ENCODE measurements at places on chromosomes 2 and 18.

DNA sequence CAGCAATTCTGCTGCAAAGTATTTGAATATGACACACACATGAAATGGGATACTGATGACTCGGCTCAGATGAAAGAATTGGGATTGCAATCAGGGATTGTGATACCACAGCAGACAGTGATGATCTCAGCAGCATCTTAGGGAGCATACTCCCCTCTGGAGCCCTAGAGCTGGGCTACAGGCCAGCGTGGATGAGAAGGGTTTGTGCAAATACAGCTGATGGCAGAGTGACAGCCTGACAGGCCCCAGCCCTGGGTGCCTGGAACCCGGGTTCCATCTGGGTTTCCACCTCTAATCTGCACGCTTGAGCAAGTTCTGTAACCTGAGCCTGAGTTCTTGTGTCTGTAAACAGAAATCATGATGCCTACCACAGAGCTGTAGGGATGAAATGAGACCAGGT, 418.0 kb downstream of the LRATD1 start:
- DNase-seq: no peak

GRCh38 chr2:21427606-21428005, 303.8 kb downstream of the TDRD15 start:
- no peak for DNase-seq

GRCh38 chr18:45775743-45776142, 49.7 kb upstream of the SIGLEC15 start:
- no peak for DNase-seq

- no peak for DNase-seq
Observed at GRCh38 chr2:44560941-44561340, 199.2 kb downstream of the CAMKMT start.

DNA sequence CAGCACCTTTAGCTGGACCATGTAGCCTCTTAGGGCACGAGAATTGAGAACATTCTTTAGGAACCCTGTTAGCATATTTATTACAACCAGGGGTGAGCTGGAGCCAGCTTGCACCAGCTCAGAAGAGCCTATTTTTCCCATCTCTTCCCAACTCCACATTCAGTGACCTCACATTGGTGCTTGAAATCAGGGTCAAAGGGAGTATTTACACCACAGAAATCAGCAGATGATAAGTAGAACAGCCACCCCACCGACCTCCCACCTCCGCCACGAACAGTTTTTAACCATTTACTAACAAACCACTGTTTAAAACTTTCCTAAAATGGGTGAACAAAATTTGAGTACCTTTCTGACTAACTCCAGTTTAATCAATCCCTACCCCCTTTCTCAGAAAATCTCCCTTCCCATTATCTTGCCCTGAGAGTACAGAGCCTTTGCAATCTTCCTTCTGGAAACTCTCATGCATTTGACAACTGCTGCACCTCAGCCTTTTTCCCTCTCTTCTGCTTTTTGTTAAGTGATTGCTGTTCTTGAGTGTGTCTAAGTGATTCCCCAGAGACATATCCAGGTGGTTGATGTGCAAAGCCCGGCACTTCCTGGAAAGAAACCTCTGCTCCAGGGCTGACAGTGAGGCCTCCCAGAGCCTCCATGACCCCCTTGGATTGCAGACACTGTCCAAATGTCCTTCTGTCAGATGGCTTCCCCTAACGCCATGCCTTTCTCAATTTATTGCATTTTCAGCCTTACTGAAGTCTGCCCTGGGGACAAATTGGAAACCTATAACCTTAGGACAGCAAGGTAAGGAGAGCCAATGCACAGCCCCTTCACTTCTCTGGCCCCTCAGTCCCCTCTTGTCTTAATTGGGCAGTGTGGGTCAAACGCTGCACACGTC, 389.5 kb upstream of the TNP1 start:
- DNase-seq: no peak

GRCh38 chr2:174763780-174764179, 492 bp downstream of the CHRNA1 start:
- DNase-seq: no peak

GRCh38 chr18:62894681-62895390, 179.5 kb downstream of the PHLPP1 start:
- DNase-seq: no peak

- no peak for DNase-seq
Observed at GRCh38 chr18:50955253-50955652, 12.6 kb upstream of the ELAC1 start.

DNA sequence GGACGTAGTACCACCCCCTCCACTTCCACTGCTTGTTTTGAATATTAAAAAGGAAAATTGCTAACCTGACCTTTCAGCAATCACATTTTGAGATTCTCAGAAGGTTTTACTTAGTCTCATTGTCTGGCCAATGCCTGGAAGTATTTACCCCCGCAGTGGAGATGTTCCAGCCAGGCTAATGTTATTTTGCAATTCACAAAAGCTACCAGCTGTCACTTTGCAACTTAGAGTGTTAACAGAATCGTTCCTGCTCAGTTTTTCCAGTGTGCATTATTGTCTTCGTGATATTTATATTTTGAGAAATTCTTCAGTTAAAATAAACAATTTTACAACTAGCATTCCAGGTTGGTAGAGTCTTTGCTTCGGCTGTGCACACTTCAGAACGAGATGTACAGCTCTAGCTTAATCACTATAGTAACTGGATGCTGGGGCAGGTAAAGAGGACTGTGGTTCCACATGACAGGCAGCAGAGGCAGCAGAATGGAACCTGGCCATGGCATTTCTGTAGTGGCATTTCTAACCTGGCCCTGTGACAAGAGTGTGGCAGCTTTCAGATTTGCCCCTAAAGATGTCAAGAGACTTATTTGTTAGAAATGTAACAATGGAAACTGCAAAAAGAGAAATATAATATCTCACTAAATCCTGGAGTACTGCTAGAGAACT, 85.1 kb downstream of the DTNA start:
- no peak for DNase-seq

DNA sequence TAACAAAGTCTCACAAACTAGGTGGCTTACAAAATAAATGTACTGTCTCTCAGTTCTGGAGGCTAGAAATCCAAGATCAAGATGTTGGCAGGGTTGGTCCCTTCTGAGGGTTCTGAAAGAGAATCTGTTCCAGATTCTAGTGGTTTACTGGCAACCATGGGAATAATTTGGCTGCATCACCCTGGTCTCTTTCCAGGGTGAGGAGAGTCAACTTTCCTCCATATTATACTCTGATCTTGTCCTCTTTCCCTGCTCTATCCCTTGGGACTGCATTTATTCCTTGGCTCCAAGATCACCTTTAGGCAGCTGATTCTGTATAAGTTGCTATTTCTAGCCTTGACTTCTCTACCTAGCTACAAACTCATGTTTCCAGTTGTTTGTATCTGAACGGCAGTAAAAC, 35.2 kb downstream of the SLC40A1 start:
- DNase-seq: no peak

- DNase-seq: no peak
Observed at GRCh38 chr2:120477831-120478481, 132.0 kb downstream of the INHBB start.

GRCh38 chr2:120470041-120470965, 124.4 kb downstream of the INHBB start:
- no peak for DNase-seq

GRCh38 chr2:45223531-45223930, 214.3 kb upstream of the SIX2 start:
- no peak for DNase-seq

DNA sequence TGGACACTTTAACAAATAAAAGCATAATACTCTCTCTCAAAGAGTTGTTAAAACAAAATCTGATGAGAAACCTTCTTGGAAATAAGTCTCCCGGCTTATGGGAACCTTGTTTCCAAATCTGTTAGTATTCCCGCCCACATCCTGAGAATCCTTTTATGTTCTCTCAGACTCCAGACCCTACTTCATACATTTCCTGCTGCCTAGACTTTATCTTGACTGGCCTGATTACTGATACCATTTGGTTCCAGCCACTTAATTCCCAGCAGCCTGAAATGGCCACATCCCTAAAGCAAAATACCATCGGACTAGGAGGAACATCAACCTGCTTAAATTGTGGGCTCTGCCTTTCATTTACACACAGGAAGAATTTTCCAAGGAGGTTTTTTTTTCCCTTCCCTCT, 79.1 kb upstream of the CYP1B1 start:
- DNase-seq: no peak

- no peak for DNase-seq
Observed at GRCh38 chr2:69340101-69340775, 46.8 kb downstream of the GFPT1 start.

DNA sequence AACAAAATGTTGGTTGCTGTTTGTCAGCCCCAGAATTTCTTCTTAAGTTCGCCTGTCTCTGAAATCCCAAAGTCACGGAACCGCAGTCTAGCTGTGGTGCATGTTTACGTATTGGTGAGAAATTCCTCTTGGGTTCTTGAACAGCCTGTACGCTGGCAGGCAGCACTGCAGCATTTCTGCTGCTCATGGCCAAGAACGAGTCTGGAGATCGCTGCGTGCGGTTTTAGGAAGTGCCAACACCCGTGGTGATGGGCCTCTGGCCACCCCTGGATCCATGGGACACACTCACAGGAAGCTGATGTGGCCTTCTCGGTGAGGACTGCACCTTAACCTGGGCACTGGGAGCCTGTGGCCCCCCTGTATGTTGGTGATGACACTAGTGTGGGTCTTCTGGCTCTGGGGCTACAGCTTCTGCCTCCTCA, 23.7 kb downstream of the ASB1 start:
- DNase-seq: no peak

DNA sequence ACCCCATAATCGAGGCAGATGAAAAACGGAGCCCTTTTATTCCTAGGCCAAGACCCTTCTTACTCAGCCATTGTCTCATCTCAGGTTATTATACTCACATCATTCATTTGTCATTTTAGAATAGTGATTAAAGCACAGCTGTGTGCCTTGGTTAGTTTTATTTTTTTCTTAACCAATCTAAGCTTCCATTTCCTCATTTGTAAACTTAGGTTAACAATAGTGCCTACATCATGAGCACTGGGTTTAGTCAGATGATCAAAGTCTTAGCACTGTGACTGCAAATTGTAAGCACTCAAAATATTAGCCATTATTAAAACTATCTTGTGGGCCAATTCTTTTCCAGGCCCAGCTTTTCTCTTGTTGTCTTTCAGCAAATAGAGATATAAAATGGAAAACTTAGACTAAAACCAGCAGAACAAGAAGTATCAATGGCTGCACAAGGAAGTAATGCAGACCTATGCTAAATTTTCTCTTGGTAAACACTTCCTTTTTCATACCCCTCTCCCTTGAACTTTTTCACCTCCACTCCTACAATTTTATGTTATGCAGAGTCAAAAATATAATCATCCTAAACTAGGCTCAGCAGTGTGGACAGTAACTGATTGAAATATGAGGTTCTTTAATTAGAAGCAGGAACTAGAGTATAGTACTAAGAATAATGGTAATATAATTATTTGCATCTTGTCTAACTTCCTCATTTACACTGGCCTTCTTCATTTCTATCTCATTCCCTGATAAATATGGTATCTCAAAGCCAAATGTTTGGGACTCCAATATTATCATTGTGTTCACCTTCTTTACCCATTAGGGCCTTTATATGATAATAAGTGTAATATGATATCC, 21.5 kb upstream of the GALNT3 start:
- DNase-seq: no peak

- no peak for DNase-seq
Observed at GRCh38 chr18:47209171-47209570, 33.0 kb upstream of the IER3IP1 start.

DNA sequence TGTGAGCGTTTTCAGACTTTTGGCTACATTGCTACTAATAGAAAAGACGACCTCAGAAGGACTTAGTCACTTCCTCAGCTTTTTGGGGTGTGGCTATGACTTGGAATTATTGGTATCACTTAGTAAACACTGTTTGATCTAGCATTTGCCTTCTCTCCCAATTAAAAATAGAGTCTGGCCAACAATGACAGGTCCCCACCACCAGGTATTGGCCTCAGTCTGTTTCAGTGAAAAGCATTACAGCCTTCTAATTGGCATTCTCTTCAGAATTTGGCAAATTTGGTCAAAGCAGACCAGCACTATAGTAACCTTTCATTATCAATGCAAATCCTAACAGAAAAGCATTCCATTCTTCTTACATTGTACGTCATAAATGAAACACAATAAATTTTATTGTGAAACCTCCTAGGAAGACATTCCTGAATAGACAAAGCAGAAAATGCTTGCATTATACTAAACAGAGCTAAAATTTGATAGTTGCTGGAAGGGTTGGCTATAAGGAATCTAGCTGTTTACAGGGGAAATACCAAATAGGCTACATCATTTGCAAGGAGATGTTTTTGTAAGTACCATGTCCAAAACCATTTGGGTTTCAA, 613.9 kb downstream of the IRS1 start:
- DNase-seq: no peak

- no peak for DNase-seq
Observed at GRCh38 chr2:52395912-52396311, 1364.0 kb upstream of the NRXN1 start.

- no peak for DNase-seq
Observed at GRCh38 chr2:62938126-62938525, 112.5 kb upstream of the OTX1 start.

DNA sequence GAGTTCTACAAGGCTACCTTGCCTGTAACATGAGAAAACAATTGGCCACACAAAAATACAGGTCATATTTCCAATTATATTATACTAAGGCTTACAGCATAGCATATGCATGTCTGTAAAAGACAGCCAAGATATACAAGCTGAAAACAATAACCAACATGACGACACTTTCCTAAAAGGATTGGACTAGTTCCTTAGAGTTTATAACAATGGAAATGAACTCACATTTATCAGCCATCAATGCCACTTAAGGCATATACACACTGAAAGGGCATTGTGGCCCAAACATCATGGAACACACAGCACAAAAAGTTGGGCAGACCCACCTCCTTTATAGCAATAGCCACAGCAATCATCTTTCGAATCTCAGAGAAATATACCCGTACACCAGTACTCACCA, 52.0 kb downstream of the SLC40A1 start:
- DNase-seq: no peak

DNA sequence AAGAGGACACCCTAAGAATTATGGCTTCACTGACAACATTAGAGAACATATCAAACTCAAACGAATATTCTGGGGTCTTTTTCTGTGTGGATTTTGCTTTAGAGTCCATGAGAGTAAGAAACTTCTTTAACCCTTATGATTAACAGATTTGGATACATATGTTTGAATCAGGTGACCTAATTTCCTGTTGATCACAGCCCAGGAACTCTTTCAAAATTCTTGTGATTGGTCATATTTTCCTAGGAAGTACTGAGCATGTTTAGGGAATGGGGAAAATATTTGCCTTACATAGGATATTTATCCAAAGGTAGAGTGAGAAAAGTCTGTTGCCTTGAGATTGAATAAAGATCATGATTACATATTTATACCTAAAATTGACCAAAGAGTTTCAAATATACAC, 160.0 kb downstream of the KCNH7 start:
- no peak for DNase-seq

- DNase-seq: no peak
Observed at GRCh38 chr18:49067071-49067470, 116.3 kb upstream of the SMAD7 start.

GRCh38 chr2:151673016-151673415, 61.3 kb downstream of the NEB start:
- DNase-seq: no peak

Measured in activated CD4-positive, alpha-beta T cell treated with anti-CD3 and anti-CD28 coated beads, Interleukin-2, amount 50 U/mL, for 16 hours (primary cell).